ENCODE measurements at places on chromosomes 3 and 15.

- DNase-seq, result no peak
These were observed 80.9 kb downstream of the MLH1 start for GRCh38 chr3:37074178-37074577.

DNA sequence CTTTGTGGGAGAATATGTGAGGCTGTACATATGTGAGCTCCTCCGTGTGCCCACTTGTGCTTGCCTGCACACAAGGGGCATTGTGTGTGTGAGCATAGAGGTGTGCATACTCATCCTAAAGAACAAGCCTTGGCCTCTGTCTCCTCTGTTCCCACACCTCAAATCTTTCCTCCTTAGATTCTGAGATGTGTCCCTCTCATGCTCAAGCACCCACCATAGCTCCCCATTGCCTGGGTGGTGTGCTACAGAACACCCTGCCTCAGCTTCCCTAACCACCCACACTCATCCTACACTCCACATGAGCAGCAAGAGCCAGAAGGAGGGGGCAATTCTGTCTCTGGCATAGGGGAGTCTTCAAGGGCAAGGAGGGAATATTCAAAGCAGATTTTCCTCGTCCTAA lies 27.7 kb downstream of the LINGO1 start:
- no peak for DNase-seq

- no peak for DNase-seq
These were observed 415.8 kb upstream of the GOLIM4 start for GRCh38 chr3:168511428-168512014.

- no peak for DNase-seq
These were observed 8.5 kb downstream of the PDIA5 start for GRCh38 chr3:123075359-123075758.

- no peak for DNase-seq
These were observed 83.2 kb downstream of the GADL1 start for GRCh38 chr3:30811151-30811795.

- DNase-seq, result no peak
These were observed 59.8 kb upstream of the HEG1 start for GRCh38 chr3:125115640-125116039.

DNA sequence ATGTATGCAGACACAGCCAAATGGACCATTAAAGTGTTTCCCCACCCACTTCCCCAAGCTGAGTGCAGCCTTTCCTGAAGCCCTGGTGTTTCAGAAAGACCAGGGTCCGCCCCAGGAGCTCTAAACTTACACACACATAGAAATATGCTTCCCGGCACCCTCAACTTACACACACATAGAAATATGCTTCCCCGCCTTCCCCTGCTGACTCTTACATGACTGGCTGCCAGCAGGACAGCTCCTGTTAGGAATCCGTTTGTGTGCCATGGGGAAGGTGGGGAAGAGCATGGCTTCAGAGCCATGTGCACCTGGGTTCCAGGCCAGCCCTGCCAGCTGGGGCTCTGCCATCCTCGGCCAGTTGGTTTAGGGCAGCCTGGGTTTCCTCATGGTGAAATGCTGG lies 3.6 kb downstream of the CLEC3B start:
- no peak for DNase-seq

DNA sequence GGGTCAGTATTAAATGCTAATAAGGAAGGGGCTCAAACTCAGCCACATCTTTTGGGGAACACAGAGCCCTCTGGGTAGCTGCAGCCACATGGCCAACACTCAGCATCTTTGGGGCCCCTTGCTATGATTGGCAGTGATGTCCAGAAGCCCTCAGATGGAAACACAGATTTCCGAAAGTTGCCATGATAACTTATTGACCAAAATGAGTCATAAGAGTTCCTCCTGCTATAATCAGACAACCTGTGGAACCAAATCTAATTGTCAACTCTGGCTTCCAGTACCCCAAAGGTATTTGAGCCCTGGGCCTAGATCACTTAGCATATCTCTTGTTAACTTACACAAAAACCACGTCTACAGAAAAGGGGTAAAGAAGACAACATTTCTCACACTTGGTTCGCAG lies 392.2 kb downstream of the KCNH8 start:
- DNase-seq, result no peak

- DNase-seq, result no peak
These were observed 41.3 kb downstream of the NEK11 start for GRCh38 chr3:131067983-131068382.

DNA sequence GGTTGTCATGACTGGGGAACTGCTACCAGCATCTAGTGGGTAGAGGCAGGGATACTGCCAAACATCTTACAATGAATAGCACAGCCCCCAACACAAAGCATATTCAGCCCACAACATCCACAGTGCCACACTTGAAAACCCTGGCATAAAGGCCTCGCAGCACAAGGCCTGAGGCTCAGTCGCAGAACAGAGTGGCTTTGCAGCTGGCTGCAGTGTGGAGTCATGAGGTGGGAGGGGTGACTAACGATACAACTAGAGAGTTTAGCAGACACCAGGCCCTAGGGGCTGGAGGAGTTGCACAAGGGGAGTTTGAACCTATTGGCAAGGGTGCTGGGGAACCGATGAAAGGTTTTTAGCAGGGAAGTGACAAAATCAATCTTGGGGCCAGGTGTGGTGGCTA lies 32.1 kb downstream of the GRK7 start:
- DNase-seq, result no peak
